ENCODE measurements at places on chromosomes 3 and 15.
A peak's percentile ranks its signal among the peaks of the same experiment; 100 is the strongest.

DNA sequence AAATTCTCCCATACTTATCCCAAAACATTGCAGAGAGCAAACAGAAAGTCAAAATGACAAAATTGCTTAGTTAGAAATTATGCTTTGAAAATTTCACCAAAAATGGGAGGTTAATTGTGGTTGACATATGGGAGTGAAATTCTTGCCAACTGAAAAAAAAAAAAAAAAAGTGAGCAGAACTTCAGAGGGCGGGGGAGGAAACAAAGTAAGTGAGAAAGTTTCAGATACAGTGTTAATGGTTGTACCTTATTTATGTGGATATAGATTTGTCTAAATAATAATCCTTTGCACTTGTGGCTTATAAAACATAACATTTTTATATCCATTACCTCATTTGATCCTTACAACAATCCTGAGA is 91.5 kb upstream of the RAP2B start:
- DNase-seq = no peak

- peak; percentile 26 for DNase-seq
Observed at GRCh38 chr3:56593455-56594158, 36.6 kb downstream of the CCDC66 start.

- no peak for DNase-seq
Observed at GRCh38 chr3:162702768-162703385, 1206.3 kb downstream of the OTOL1 start.

- no peak for DNase-seq
Observed at GRCh38 chr3:105906836-105907235, 38.0 kb upstream of the CBLB start.

- no peak for DNase-seq
Observed at GRCh38 chr3:71563827-71564226, 19.7 kb downstream of the FOXP1 start.

GRCh38 chr15:101615414-101615985 is 36.7 kb downstream of the TM2D3 start:
- no peak for DNase-seq

DNA sequence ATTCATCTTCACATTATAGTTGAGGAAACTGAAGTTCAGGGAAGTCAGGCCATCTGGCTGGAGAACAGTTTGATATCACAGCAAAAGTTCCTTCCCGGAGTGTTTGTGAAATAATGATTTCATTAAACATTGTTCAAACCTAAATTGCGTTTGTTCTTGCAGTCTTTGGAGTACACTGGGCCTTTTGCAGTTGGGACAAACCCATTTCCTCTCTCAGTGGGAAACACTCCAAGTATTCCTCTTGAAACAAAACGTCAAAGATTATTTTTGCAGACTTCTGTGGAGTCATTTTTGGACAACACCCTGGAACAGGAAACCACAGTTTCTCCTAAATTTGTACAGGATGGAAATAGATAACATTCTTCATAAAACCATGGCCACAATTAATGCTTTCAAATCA is 287.5 kb downstream of the PTPRG start:
- DNase-seq = no peak

GRCh38 chr3:46994801-46995731 is 15.6 kb downstream of the NBEAL2 start:
- DNase-seq = no peak
